ENCODE measurements at places on chromosomes 13 and 19. TPM values are rescaled to one million over a fixed set of nuclear protein-coding genes. Genes with fewer than 3 reads are reported as not detected.

The SHFL gene
- total RNA-seq = not detected

- H3K27ac ChIP-seq = no peak overlapping the region
- peaks cover 21% of the 10 kb centered on the region for H3K4me1 ChIP-seq
- no peak for DNase-seq
- no peaks in the 10 kb centered on the region for H3K36me3 ChIP-seq
- no peaks in the 10 kb centered on the region for H3K27me3 ChIP-seq
Observed at GRCh38 chr13:39455521-39456175, 147.3 kb downstream of the LHFPL6 start.

GRCh38 chr13:30593001-30593400, 24.7 kb upstream of the USPL1 start:
- no peaks in the 10 kb centered on the region for H3K4me1 ChIP-seq
- no peaks in the 10 kb centered on the region for H3K36me3 ChIP-seq
- no peaks in the 10 kb centered on the region for H3K27me3 ChIP-seq
- no peak for DNase-seq
- no peak overlapping the region for H3K4me3 ChIP-seq

The C19orf38 gene
- not detected for total RNA-seq

- H3K4me1 ChIP-seq = no peaks in the 10 kb centered on the region
- no peaks in the 10 kb centered on the region for H3K27me3 ChIP-seq
- no peak overlapping the region for H3K27ac ChIP-seq
- no peak for DNase-seq
- no peak overlapping the region for H3K4me3 ChIP-seq
Observed at GRCh38 chr13:99894105-99894839, 77.3 kb downstream of the ZIC5 start.

DNA sequence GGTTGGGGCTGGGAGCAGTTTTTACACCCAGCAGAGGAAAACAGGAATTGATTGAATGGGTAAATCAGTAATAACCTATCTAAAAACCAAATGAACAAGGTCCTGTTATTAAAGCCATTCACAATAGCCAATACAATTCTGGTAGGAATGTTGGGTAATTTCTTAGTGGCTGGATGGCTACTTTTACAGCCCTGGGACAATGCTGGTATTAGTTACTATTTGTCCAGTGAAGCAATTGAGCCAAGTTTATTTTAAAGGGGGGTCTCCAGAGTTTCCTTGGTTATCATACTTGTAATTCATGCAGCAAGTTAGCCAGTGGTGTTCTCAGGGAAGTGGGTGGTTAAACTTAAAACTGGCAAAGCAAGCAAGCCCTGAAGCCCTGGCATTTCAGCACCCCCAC, 92.3 kb upstream of the STARD13 start:
- no peaks in the 10 kb centered on the region for H3K36me3 ChIP-seq
- DNase-seq = no peak
- H3K4me1 ChIP-seq = no peaks in the 10 kb centered on the region
- no peak overlapping the region for H3K27ac ChIP-seq
- no peaks in the 10 kb centered on the region for H3K27me3 ChIP-seq
- no peak overlapping the region for H3K4me3 ChIP-seq

The PPP1R12C gene
- 30.5 TPM for total RNA-seq

DNA sequence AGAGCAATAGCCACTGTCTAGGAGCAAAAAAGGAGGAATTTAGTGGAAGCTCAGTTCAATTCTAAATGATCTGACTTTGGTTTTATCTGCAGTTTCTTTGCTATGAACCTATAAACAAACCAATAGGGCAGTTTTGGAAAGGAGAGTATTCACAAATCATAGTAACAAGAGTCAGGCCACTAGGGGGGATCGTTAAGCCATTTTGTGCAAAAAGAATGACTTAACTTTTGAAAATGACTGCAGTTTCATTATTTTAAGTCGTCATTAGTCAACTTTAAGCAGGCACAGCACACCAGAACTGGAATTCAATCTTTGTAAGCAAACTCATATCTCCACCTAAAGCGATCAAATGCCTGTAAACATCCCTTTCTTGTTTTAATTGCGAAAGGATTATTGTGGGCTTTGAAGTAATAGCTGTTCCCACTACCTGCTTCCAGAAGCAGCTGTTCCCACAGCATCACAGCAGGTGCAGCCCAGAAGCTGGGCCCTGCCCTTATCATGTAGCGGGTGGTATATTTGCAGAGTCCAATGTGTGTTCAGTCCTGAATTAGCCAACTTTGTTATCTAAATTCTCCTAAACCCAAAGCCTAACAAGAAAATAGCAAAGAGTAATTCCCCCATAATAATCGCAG, 51.5 kb downstream of the SOX21 start:
- DNase-seq = no peak
- H3K4me1 ChIP-seq = no peaks in the 10 kb centered on the region
- H3K4me3 ChIP-seq = no peak overlapping the region
- no peak overlapping the region for H3K27ac ChIP-seq
- no peaks in the 10 kb centered on the region for H3K36me3 ChIP-seq

GRCh38 chr13:98792785-98793495, 40.5 kb upstream of the SLC15A1 start:
- DNase-seq = no peak
- H3K27me3 ChIP-seq = no peaks in the 10 kb centered on the region
- no peak overlapping the region for H3K4me3 ChIP-seq
- H3K27ac ChIP-seq = no peak overlapping the region
- H3K36me3 ChIP-seq = peaks cover 48% of the 10 kb centered on the region

DNA sequence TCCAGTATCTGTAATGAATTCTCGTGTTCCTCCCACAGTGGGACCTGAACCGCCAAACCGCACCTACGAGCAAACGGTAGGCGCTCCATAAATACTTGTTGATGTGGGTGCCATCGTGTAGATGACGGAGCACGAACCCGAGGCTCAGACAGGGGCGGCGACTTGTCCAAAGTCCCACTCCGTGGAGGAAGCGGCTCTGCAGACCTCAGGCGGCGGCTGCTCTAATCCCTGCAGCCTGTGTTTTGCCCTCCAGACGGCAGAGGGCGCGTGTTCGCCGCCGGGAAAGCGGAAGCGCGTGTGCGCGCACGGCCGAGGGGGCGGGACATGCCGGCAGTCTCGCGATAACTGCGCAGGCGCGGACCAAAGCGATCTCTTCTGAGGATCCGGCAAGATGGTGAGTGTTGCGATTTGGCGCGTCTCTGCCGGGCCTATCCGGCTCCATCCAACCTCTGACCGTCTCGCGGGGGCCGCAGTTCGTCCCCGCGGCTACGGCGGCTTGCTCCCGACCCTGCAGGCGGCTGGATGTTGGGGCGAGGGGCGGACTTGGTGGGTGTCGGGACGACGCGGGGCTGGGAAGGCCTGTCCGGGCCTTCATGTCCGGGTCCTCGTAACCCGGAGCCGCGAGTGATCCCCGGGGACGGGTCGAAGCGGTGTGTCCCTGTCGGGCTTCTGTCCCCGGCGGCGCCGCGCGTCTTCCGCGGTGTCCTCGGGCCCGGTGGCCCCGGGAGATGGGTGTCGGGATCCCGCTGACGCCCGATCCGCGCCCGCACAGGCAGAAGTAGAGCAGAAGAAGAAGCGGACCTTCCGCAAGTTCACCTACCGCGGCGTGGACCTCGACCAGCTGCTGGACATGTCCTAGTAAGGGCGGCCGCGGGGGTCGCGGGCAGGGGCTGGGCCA, at the start of gene RPS15:
TSS of gene RPS15 (plus strand) at position 362 of the 898 bp plus-strand sequence. CDS start at position 392, 30 bp downstream.
- peak within 1 kb of the TSS; percentile 93 for H3K27ac ChIP-seq
- H3K36me3 ChIP-seq = peaks cover 53% of the 10 kb centered on the region
- H3K4me1 ChIP-seq = peaks cover 3% of the 10 kb centered on the region

The PSG4 gene
- total RNA-seq = not detected

GRCh38 chr19:32361574-32362317, 16.3 kb downstream of the ZNF507 start:
- H3K4me1 ChIP-seq = 0 out of 2 replicates have a peak, but pooled peaks cover 4% of the 10 kb centered on the region
- peak overlapping the region; percentile 27 for H3K27ac ChIP-seq
- H3K27me3 ChIP-seq = no peaks in the 10 kb centered on the region
- H3K4me3 ChIP-seq = no peak overlapping the region

DNA sequence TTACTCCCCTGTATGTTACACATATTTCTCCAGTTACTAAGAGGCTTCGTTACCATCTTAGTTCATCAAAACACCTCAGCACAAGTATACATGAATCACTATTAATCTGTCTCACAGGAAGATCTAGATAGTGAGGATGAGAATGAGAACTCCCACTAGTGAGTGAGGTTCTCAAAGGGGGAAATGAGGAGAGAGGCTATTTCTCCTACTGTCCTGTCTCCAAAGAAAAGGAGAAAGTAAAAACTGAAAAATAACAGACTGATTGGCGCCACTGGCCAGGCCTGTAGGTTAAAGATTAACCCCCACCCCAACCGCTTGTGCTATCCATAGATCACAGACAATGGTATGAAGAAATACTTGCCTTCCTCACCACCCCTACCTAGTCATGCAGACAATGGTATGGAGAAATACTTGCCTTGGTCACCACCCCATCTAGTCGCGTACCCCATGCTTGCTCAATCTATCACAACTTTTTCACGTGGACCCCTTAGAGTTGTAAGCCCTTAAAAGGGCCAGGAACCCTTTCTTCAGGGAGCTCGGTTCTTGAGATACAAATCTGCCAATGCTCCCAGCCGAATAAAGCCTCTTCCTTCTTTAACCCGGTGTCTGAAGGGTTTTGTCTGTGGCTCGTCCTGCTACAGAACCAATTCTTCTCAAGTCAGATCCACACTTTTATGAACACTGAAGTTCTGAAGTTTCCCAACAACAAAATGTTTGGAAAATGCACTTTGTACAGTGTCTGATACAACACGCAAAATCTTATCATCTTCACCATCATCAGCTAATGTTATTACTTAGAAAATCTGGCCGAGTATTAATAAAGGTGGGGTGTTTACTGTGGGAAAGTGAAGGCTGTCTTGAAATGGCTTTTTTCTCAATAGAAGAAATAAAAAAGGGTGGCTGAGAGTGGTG, 598.1 kb downstream of the UQCRFS1 start:
- DNase-seq = no peak
- H3K27ac ChIP-seq = no peak overlapping the region
- H3K4me1 ChIP-seq = no peaks in the 10 kb centered on the region
- H3K36me3 ChIP-seq = no peaks in the 10 kb centered on the region
- H3K4me3 ChIP-seq = no peak overlapping the region
- no peaks in the 10 kb centered on the region for H3K27me3 ChIP-seq

DNA sequence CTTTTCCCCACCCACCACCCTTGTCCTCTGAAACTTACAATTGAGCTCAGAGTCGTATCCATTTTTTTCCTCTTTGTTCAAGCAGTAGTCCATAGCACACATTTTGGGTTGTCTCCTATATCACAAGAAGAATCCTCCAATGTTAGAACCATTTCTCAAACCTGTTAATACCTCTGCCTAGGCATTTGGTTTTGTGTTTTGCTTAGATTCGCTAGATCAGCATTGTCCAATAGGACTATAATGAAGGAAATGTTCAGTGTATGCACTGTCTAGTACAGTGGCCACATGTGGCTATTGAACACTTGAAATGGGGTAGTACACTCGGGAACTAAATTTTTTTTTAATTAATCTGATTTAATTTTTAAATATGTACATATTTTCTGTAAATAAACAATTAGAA, 12.6 kb downstream of the DPY19L3 start:
- no peaks in the 10 kb centered on the region for H3K27me3 ChIP-seq
- H3K36me3 ChIP-seq = peaks cover 55% of the 10 kb centered on the region
- no peak overlapping the region for H3K27ac ChIP-seq
- H3K4me1 ChIP-seq = peaks cover 8% of the 10 kb centered on the region

- DNase-seq = no peak
- H3K4me3 ChIP-seq = no peak overlapping the region
- H3K36me3 ChIP-seq = peaks cover 11% of the 10 kb centered on the region
- no peak overlapping the region for H3K27ac ChIP-seq
Observed at GRCh38 chr13:72808917-72809500, 27.1 kb downstream of the PIBF1 start.

The MUC16 gene
- total RNA-seq = not detected

DNA sequence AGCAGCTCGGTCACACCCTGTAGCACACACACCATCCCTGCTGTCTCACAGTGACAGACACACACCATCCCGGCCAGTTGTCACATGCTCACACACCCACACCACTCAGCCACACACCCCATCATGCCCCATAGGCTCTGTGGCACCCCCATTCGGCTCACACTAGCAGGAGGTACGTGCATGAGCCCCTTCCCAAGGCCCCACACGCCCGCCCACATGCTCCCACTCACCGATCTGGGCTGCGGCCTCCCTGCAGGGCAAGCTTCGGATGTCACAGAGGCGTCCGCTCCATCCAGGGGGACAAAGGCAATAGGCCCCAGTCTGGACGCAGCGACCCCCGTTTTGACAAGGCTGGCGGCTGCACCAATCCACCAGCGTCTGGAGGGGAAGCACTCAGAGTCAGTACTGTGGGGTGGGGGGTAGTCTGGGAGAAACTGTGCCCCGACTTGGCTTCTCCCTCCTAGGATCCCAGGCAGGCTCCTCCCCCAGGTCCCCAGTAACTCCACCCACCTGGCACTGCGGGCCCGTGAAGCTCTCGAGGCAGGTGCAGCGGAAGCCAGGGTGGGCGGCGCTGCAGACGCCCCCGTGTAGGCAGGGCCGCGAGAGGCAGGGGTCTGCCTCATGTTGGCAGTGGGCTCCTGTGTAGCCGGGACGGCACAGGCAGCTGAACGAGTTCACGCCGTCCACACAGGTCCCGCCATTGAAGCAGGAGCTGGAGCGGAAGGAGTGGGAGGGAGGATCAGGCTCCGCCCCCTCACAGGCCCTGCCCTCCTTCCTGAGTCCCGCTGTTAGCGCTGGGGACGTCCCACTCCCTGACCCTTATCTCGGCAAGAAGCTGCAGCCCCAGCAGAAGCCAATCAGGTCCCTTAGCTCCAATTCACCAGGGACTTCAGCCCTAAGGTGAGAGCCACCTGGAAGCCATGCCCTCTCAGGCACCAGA, 20.1 kb downstream of the NOTCH3 start:
- no peak for DNase-seq
- no peaks in the 10 kb centered on the region for H3K27me3 ChIP-seq
- H3K36me3 ChIP-seq = peaks cover 52% of the 10 kb centered on the region
- no peak overlapping the region for H3K27ac ChIP-seq
- no peaks in the 10 kb centered on the region for H3K4me1 ChIP-seq
- no peak overlapping the region for H3K4me3 ChIP-seq

The ZNF85 gene
- total RNA-seq = 33.8 TPM
